ENCODE measurements at places on chromosomes 5 and 9. TPM values are rescaled to one million over a fixed set of nuclear protein-coding genes. Genes with fewer than 3 reads are reported as not detected.
A peak's percentile ranks its signal among the peaks of the same experiment; 100 is the strongest.

GRCh38 chr5:129670957-129671500 lies 76.9 kb upstream of the MINAR2 start:
- H3K27ac ChIP-seq, result no peak overlapping the region
- no peaks in the 10 kb centered on the region for H3K4me1 ChIP-seq
- no peak overlapping the region for H3K4me3 ChIP-seq

DNA sequence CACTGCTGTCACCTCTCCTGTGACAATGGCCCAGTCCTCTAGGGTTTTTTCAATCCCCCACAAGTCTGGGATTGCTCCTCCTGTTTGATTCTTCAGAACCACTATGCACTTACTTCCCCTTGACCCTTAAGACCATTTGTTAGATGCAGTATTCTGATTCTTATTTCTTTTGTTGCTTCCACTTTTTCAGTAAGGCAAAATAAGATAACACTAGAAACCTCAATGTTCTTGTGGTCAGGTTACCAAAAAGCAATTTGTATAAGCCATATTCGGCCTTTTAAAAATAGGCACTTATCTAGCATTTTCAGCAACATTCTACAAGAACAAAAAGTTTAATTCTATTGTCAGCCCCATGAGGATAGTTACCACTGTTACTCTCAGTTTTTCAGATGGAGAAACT lies 220.0 kb downstream of the KDM4C start:
- H3K36me3 ChIP-seq, result peaks cover 19% of the 10 kb centered on the region
- H3K27me3 ChIP-seq, result no peaks in the 10 kb centered on the region
- peaks cover 9% of the 10 kb centered on the region for H3K4me1 ChIP-seq
- H3K4me3 ChIP-seq, result no peak overlapping the region
- no peak overlapping the region for H3K27ac ChIP-seq

DNA sequence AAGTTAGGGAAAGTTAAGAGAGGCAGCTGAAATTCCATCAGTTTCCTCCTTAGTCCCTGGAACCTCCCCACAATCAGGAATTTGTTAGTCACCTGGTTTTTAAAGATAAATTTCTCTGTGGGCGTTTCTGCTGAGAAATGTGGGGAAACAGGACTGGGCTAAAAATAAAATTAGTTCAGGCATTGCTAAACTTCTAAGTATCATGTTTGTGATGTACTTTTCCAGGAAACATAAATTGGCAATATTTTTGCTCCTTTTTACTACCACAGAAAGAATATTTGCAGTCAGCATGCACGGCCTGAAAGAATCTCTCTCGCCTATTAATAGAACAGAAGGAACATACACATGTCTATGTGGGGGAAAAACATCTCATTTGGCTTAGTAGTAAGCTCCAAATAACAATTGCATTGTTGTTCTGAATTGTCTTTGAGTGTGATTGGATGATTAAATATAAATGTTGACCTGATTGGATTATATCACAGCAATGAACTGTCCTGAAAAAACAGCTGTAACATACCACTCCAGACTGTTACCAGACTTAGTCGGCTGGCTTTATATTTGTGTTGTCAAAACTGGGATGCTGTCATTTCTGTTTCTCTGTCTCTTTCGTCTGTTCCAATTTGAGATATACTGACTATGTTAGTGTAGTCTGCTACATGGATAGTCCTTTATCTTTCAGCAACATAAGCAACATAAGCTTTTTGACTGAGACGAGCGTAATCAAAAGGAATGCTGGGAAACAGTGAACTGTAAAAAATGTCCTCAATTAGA lies 12.9 kb downstream of the TJP2 start:
- peak overlapping the region; percentile 24 for H3K4me3 ChIP-seq
- H3K27ac ChIP-seq, result peak overlapping the region; percentile 27
- peaks cover 7% of the 10 kb centered on the region for H3K36me3 ChIP-seq

- no peak for DNase-seq
- no peak overlapping the region for H3K27ac ChIP-seq
- no peak overlapping the region for H3K4me3 ChIP-seq
Measured at GRCh38 chr5:16137177-16137576, 42.4 kb downstream of the MARCHF11 start.

The SLC25A2 gene
- total RNA-seq, result 0.23 TPM

The HEMGN gene
- 0.54 TPM for total RNA-seq

GRCh38 chr9:71490810-71491209 lies 277.5 kb downstream of the CEMIP2 start:
- peaks cover 13% of the 10 kb centered on the region for H3K27me3 ChIP-seq
- DNase-seq, result no peak
- H3K4me3 ChIP-seq, result no peak overlapping the region
- no peaks in the 10 kb centered on the region for H3K4me1 ChIP-seq
- H3K27ac ChIP-seq, result no peak overlapping the region

DNA sequence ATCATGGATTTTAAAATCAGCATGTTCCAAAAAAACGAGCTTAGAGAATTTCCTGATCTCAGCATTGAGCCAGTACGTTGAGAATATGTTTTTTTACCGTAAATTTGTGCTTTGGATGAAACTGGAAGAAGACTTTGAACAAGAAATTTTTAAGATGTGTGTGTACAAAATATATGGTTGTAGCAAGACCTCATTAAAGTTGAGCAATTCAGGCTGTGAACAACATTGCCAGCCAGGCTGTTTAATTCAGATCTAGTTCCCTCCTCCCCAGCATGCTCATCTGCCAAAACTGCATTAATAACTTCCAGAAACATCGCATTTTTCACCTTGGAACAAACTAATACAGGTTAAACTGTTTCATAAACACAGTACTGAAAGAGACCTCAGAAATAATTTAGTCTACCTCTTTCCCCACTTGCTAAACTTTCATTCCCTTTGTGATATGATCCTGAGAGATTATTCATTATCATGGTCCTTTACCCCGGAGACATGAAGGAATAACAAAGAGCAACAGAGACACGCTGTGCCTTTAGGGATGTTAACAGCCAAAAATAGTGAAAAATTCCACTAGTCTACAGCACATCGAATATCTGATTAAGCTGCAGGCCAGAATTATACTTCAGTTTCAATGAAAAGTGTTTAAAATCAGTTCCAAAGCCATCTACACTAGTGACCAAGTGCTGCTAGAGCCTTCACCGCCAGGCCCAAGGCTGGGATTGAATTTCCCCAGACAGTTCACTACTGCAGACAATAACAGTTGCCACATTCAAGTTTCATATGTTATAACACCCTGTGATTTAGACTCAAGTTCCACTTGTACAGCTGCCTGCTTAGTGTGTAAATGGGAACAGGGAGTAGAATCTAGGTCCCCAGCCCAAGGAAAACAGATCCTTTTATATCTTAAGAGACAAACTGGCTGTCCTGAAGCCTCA lies 89.6 kb downstream of the EFNA5 start:
- no peak for DNase-seq
- H3K27ac ChIP-seq, result no peak overlapping the region
- H3K36me3 ChIP-seq, result no peaks in the 10 kb centered on the region
- peaks cover 15% of the 10 kb centered on the region for H3K27me3 ChIP-seq
- no peak overlapping the region for H3K4me3 ChIP-seq
